BJ (cell line): ENCODE measurements at places on chromosomes 2 and 18.

DNA sequence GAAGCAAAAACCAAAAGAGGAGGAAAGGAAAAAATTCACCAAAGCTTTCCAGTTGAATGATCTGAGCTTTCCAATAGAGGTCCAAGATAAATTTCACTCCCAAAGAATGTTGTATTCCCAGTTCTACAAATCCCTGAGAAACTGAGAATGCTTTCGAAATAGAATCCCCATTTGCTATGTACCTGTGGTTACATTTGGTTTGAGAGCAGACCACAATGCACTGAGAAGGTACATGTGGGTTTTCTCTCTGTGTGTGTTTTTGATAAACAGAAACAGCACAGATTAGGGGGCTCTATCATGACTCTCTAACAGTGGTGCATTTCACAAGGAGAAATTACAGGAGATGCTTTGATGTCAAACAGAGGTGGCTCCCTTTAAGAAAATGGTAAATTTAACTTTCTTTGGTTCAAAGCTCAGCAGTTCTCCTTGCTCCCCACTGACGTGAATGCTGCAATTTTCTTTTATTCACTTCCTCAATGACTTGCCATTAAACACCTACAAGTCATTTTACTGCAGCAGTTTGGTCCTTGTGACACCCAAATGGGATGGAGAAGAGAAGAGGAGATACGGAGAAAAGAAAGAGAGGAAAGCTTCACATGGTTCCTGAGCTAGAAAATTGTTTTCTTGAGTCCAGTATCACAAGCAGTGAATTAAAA lies 108.7 kb downstream of the EPHA4 start:
- no peak for DNase-seq

DNA sequence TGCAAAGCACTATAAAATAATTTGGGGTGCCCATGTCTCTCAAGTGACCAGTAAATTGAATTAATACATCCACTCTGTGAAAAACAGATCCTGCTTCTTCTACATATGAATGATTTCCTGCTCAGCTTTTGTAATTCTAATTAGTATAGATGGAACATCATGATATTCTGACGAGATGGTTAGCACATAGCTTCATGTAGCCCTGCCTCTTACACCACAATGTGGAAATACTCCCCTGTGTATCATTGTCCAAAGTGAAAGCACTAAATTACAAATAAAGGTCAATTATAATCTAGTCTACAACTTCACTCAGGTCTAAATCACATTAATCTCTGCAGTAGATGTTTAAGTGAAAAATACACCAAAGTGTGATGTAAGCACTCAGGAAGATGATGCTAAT lies 32.9 kb upstream of the SYT4 start:
- no peak for DNase-seq

GRCh38 chr2:138537170-138537915 lies 35.8 kb downstream of the SPOPL start:
- DNase-seq, result no peak

DNA sequence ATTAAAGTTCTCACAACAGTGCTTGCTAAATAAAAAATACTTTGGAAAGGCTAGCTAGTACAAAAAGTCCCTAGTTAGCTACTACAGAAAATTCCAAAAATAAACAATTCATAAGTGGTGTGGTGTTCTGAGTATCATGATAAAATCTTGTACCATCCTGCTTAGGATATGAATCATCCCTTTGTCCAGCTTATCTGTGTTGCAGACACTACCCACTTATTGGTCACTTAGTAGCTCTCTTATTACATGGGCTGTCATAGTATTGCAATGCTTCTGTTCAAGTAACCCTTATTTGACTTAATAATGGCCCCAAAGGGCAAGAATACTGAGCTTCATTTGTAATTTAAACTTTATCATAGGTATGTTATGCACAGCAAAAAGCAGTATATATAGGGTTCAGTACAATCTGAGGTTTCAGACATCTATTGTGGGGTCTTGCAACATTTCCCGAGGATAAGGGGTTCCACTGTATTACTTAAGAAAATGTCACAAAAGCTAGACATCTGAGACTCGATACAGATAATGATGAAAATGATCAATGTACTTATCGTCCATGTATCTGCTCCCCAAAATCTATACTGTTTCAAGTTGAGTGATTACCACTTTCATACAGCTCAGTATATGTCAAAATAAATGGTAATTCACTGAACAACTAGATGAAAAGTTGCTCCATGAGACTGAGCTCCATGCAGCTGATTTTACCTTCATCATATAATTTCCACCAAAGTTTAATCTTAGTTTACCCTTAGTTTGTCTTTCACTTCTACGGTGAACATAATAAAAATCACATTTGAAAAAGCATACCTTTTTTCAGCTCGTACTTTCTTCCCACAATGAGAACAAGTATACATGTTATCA lies 93.8 kb downstream of the C2orf74 start:
- peak; percentile 53 for DNase-seq

DNA sequence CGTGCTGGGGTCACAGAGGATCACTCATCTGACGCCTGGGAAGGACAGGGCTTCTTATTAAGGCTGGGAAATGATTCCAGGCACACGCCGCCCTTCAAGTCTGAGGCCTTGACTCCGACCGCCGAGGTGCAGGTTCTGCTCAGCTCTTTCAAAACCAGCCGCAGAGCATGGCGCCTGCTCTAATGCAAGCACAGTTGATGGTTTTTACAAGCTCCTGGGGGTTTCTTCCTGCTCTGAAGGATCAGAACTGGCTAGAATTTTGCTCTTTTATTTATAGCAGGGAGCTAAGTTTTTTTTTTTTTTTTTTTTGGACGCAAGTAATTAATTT lies 32.0 kb downstream of the CDCA7 start:
- DNase-seq, result no peak

GRCh38 chr2:37625156-37625555 lies 46.3 kb downstream of the CDC42EP3 start:
- DNase-seq, result no peak

GRCh38 chr2:11858883-11859282 lies 112.5 kb downstream of the LPIN1 start:
- DNase-seq, result no peak

- no peak for DNase-seq
Observed at GRCh38 chr2:154125891-154126290, 254.2 kb downstream of the GALNT13 start.

GRCh38 chr2:209721497-209721896 lies 50.1 kb upstream of the UNC80 start:
- peak; percentile 6 for DNase-seq

GRCh38 chr2:66689456-66690051 lies 254.6 kb downstream of the MEIS1 start:
- DNase-seq, result no peak

DNA sequence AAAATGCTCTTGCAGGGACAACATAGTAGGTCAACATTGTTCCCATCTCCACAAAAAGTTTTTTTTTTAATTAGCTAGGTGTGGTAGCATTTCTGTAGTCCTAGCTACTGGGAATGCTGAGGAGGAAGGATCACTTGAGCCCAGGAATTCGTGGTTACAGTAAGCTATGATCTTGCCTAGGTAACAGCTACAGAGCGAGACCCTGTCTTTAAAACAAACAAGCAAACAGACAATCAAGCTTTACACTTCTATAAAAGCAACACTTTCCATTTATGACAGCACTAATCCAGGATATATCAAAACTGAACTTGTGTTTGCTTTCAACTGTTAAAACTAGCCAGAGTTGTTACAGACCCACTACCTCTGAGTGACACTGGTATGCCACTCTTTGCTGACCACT lies 12.0 kb downstream of the UGT1A3 start:
- DNase-seq, result no peak

DNA sequence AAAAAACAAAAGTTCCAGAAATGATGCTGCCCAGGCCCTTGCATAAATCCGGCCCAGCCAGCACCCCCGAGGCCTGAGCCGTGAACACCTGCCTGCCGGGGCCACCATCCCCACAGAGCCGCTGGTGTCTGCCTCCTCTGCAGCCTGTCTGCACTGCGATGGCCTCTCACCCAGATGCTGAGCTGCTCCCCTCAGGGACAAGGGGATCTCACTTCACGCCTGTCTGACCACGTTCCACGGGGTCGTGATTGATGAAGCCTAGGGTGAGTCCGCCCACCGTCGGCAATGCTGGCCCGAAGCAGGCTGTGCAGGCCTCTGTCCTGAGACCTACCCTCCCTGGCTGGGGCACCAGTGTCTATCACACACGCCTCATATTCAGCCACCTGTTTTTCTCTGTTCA lies 444.2 kb downstream of the EIPR1 start:
- no peak for DNase-seq

GRCh38 chr18:3213300-3214059 lies 6.3 kb downstream of the MYOM1 start:
- DNase-seq, result no peak

DNA sequence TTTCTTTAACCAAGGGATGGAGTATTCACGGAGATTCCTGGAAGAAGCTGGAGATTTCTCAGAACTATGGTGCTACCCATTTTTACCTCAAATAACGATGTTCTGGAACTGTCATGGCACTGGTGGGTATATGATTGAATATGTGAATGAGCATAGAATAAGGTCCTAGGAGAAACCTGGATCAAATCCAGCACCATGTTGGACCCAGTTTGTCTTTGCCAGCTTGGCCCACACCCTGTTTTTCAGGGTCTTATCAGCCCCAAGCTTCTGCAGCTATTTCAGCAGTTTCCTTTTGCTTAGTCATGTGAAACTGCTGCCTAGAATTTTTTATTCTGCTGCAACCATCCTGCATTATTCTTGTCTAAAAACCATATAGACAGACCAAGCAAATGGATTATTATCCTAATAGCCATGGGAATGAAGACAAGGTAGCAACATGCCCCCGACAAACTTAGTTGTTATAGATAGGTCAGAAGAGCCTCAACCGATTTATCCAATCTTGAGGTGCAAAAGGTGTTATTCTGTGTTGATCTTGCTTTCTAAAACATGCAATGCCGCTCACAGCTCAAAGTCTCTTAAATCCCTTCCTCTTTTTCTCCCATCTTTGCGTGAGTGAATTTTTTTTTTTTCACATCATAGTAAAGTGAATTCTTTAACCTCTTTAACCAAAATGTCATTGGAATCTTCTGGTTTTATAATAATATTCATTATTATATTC lies 133.6 kb downstream of the PRPF40A start:
- no peak for DNase-seq
